ENCODE measurements at places on chromosomes 5 and 9.

- DNase-seq = no peak
Observed at GRCh38 chr9:6243746-6244145, 28.1 kb downstream of the IL33 start.

- no peak for DNase-seq
Observed at GRCh38 chr5:5306696-5307095, 115.8 kb upstream of the ICE1 start.

- DNase-seq = no peak
Observed at GRCh38 chr5:120803282-120803681, 339.2 kb downstream of the PRR16 start.

GRCh38 chr5:14790220-14790619 lies 81.4 kb downstream of the ANKH start:
- no peak for DNase-seq

DNA sequence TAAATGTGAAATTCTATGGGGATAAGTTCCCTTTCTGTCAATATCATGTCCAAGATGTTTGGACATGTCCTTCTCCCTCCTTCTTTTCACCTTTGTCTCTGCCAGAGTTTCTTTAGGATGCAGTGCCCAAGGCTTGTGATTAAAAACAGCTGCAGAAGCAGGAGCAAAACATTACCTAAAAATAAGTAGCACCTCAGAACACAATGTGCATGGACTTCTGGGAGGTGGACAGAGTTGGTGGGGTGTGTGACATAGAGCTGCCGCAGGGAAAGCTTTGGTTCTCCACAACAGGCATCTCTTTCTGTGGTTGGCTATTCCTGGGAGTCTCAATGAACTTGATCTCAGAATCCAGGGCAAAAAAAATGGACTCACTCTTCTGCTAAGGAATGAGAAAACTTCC lies 97.0 kb downstream of the SEC61B start:
- DNase-seq = no peak
